ENCODE measurements at places on chromosomes 16 and 17. TPM values are rescaled to one million over a fixed set of nuclear protein-coding genes. Genes with fewer than 3 reads are reported as not detected.

GSPT1 gene
- total RNA-seq, result 182 TPM

SALL1 gene
- 0.11 TPM for total RNA-seq

CAMTA2 gene
- 29.0 TPM for total RNA-seq

ZCCHC14 gene
- total RNA-seq, result 9.7 TPM

IGSF6 gene
- not detected for total RNA-seq

COL1A1 gene
- total RNA-seq, result 11.3 TPM

CA7 gene
- total RNA-seq, result not detected

SDR42E2 gene
- not detected for total RNA-seq

CEP295NL gene
- total RNA-seq, result 0.54 TPM

IL32 gene
- total RNA-seq, result 27.1 TPM

ENGASE gene
- total RNA-seq, result 27.2 TPM

FSCN2 gene
- 1.4 TPM for total RNA-seq

GINS3 gene
- total RNA-seq, result 21.8 TPM

SLC25A10 gene
- total RNA-seq, result 27.8 TPM

WNK4 gene
- 1.3 TPM for total RNA-seq

KRT12 gene
- total RNA-seq, result not detected

ZG16 gene
- total RNA-seq, result not detected

TMEM204 gene
- total RNA-seq, result not detected

KRTAP4-4 gene
- total RNA-seq, result not detected

NHLRC4 gene
- 0.23 TPM for total RNA-seq

HS3ST4 gene
- not detected for total RNA-seq

ATP6V0A1 gene
- 43.6 TPM for total RNA-seq

SLC5A11 gene
- 0.31 TPM for total RNA-seq

DNAI2 gene
- not detected for total RNA-seq

RPAIN gene
- total RNA-seq, result 35.1 TPM

TBC1D3B gene
- 2.4 TPM for total RNA-seq

RND2 gene
- total RNA-seq, result 0.13 TPM

CPNE7 gene
- 48.7 TPM for total RNA-seq

CCDC200 gene
- total RNA-seq, result not detected

RAB11FIP4 gene
- 1.6 TPM for total RNA-seq

WIPI1 gene
- 8.2 TPM for total RNA-seq

TP53TG3 gene
- total RNA-seq, result 0.60 TPM

SLX1B gene
- total RNA-seq, result 92.6 TPM

Measured in A549 treated with CORT108297 at 1 μM for 4 hours (cell line).